Stimulated activated CD4-positive, alpha-beta T cell treated with anti-CD3 and anti-CD28 coated beads, Interleukin-12 subunit alpha, Interleukin-12 subunit beta, amount 100 ng/mL, for 48 hours (primary cell): ENCODE measurements at places on chromosomes 2 and 18.

DNA sequence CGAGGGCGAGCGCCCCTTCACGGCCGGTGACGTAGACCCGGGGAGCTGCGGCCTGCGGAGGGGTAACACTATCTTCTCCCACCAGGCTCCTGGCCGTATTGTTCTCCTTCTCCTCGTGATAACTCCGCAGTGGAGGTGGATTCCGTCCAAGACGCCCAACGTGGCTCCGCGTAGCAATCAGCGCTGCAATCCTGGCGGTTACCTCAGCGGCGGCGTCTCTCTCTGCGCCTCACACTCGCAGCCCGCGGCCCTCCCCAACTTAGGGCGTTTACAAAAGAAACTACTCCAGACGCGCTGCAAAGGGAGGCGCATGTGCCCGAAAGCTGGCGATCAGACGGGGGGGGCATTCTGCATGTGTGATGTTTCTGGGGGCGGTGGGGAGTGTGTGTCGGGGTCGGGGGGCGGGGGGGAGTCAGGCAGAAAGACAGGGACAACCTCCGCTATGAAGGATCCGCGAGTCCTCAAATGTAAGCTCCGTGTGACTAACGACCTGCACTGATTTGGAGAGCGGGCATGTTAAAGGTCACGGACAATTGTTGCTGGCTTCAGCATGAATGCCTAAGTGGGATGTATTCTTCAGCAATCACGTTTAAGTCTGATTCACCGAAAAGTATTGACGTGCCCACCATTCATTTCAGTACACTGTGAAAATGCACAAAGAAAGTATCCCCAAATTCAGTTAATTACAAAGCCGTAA, 1.3 kb upstream of the ZNF516 start:
- DNase-seq: no peak

DNA sequence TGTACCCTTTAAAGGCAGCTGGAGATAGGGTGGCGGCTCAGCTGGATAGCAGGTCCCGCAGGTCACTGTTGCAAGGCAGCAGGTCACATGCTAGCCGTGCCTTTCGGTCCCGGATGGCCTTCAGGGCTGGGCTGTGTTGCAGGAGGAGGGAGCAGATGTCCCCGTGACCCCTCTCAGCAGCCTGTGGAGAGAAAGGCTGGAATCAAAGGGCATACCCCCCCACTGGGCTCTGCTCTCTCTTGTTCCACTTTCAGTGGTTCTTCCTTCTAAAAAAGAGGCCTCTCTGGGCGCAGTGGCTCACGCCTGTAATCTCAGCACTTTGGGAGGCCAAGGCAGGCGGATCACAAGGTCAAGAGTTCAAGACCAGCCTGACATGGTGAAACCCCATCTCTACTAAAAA, 4.4 kb upstream of the ANKRD23 start:
- DNase-seq: no peak

GRCh38 chr2:203019142-203019541, 4.5 kb downstream of the NBEAL1 start:
- no peak for DNase-seq

- peak; percentile 12 for DNase-seq
Measured at GRCh38 chr2:196453613-196454047, 185.9 kb upstream of the CCDC150 start.

- DNase-seq: no peak
Measured at GRCh38 chr2:240211598-240212424, 71.4 kb upstream of the OTOS start.

DNA sequence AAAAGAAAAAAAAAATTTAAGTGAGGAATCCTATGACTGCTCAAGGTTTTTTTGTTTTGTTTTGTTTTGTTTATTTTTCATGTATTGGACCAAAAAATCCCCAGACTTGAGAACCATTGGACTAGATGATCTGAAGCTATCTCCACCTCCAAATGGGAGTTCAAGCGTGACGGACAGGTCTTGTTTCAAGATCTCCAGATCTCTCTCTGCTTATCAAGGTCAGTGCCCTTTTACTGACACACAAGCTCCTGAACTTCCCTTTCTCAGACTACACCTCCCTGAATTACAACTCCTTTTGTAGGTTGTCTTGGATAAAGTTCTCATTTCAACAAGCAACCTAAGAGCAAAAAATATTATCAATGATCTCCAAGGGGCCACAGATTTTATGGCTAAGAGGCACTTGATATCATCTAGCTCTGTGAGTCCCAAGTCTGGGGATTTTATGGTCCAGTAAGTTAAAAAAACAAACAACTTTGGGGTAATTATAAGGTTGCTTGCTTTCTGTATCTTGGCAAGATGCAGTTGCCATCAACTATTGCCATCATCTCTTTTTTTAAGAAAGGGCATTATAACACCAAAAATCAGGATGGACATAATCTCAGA, 396.0 kb upstream of the ATP5MC3 start:
- DNase-seq: no peak

DNA sequence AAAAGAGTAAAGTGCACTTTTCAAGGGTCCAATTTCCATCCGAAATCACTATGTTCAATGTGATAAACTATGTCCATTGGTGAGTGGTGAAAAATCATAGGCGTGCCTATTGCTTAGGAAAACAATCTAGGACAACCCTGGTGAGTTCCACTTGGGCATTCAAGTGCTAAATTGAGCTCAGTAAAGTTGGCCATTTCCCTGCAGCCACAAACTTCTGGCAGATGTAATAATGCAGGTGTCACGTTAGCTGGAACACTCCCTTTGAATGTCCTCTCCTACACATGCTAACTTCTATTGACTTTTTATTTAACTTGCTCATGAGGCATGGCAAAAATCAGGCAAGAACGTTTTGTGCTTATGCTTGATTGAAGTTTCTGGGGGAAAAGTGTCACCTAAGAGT, 67.1 kb downstream of the CPS1 start:
- no peak for DNase-seq

DNA sequence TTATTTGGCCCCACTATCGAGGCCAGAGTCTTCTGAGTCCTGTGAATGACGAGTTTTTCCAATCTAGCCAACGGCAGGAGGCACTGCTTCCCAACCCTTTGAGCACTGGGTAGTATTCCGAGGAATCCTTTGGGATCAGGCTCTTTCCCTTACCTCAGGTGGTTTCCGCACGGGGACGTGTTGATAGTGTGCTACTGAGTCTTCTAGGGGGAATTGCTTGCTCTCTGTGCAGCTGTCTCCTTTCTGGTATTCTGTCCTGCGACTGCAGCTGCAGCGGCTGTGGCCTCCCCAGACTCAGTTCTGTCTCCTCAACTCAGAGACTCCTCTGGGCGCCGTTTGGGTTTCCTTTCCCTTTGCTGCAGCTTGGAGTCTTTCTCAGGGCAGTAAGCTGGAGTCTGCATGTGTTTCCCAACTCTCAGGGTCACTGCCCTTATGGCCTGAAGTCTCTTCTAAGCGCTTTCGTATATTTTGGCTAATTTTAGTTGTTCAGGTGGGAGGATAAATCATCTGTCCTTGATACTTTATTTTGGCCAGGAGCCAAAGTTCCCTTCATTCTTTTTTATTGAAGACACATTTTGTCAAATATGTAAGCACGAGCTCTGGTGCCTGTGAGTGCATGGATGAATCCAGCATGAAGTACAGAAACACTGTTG, 118.4 kb downstream of the MAP4K4 start:
- no peak for DNase-seq

GRCh38 chr2:4258563-4258962, 555.2 kb downstream of the DCDC2C start:
- DNase-seq: no peak

DNA sequence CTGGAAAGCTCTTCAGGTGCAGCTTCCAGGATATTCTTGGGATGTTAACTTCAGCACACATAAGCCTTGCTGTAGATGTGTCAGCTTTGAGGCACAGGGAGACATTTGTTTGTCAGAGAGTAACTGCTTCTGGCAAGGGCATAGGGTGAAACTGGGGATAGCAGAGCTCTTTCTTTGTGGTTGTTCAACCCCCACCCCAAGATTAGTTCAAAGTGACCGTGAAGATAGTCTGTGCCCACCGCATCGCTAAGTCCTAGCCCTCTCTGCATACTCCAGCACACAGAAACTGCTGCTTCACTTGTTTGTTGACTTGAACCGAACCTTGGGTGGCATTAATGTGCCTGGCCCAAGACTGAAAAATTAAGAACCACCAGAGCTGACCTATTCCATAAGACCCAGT, 1.4 kb downstream of the SLC14A1 start:
- DNase-seq: no peak

DNA sequence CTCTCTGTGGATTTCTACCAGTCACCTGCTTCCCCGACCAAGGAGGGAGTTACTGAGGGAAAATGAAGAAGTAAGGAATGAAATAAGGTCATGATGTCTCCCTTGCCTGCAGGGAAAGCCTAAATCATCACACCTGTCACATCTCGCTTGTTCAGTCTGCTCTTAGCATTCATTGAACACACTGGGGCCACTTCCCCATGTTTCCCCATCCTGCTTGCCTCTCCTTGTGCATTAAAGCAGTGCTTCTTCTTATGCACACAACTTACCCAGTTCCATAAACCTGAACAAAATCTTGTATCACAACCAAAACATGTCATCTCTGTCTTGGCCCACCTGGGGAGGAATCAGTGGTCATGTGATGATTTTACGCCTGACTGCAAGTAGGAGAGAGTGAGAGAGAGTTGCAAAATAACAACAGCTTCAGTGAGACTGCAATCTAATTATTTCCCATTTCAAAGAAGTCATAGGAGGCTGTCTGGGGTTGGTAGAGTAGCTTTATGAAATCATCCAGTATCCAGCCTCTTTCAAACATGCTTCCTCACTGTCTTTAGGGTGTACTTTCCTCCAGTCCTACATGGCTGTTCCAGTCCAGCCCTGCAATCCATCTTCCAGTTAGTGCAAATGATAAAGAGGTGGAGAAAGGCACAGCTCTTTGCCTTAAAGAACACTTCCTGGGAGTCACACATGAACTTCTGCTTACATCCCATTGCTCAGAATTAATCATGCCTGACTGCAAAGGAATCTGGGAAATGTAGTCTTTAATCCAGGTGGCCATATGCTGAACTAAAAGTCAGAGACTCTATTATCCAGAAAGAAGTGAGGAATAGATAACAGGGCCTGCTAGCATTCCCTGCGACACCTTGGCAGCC, 220.1 kb downstream of the HAUS1 start:
- DNase-seq: no peak

GRCh38 chr2:23697256-23698075, 229.5 kb downstream of the ATAD2B start:
- no peak for DNase-seq

- DNase-seq: no peak
Measured at GRCh38 chr2:179252423-179252822, 12.2 kb downstream of the SESTD1 start.

- no peak for DNase-seq
Measured at GRCh38 chr2:74831693-74832530, 2.0 kb upstream of the HK2 start.

DNA sequence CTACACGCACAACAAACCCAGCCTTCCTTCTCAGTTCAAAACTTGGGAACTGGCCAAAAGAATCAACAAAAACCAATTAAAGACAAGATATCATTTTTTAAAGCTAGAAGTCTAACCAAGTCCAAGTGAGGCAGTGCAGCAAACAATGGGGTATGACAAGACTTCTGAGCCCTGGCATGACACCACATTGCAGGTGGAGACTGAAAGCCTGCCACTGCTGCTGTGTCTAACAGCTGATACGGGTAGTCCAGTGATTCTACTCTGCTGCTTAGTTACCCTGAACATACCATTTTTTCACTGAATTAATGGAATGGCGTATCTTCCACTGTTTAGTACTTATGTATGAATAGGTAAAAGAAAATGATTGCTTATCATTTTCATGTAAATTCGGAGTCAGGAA, 47.4 kb upstream of the KIDINS220 start:
- no peak for DNase-seq

- DNase-seq: no peak
Measured at GRCh38 chr2:26507088-26507487, 29.2 kb upstream of the OTOF start.

DNA sequence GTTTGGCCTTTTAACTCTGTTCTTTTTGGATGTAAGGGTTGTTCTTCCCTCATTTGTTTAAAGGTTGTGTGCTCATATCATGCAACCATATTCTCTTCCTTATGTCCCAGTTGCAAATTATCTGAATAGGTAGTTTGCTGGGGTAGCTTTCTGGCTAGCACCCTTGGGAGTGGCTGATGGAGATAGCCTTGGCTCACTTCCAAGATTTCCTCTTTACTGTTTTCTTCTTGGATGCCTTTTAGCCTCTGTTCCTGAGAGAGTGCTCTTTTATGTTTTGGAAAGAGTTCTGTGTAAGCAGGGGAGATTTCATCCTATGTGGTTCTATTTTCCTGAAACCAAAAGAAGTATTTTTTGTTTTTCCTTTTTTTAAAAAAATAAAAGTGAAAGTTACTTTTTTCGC, 25.4 kb downstream of the USP14 start:
- no peak for DNase-seq

DNA sequence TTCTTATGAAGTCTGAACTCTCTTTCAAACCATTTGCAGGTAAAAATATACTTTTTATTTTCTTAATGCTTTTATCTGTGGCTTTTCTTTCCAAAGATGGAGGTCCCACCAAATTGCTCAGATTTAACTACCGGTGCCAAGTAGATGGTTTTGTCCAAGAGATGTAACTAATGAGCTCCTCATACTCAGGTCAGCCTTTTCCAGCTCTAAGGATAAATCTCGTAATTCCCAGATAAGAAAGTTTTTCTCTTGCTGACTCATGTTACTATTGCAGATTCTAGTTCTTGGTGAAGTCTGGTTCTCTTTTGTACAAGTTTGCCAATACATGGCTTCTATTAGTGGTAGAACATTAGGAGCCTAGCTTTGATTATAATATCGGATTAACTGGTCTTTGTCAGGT, 550.8 kb upstream of the ZNF804A start:
- DNase-seq: no peak

DNA sequence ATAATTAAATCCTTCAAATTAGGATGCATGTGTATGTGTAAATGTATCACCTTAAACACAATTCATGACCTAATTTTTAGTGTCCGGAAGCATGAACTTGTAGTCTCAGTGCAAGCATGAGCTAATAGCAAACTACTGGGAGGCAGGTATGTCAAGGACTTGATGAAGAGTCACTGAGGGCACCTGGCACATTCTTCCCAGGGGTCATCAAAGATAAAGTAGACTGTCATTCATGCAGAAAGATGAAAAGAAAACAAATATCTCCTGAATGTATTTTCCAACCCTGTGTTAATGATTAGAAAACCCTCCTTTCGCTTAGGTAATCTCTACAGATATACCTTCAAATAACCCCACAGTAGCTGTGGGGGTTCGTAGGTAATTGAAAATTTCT, 234.9 kb downstream of the SOCS6 start:
- no peak for DNase-seq

GRCh38 chr18:6734726-6735430, 5.4 kb downstream of the ARHGAP28 start:
- DNase-seq: no peak
